ENCODE measurements at places on chromosomes 6 and 20.

GRCh38 chr20:46111028-46111835 lies 6.9 kb upstream of the CD40 start:
- DNase-seq: no peak

DNA sequence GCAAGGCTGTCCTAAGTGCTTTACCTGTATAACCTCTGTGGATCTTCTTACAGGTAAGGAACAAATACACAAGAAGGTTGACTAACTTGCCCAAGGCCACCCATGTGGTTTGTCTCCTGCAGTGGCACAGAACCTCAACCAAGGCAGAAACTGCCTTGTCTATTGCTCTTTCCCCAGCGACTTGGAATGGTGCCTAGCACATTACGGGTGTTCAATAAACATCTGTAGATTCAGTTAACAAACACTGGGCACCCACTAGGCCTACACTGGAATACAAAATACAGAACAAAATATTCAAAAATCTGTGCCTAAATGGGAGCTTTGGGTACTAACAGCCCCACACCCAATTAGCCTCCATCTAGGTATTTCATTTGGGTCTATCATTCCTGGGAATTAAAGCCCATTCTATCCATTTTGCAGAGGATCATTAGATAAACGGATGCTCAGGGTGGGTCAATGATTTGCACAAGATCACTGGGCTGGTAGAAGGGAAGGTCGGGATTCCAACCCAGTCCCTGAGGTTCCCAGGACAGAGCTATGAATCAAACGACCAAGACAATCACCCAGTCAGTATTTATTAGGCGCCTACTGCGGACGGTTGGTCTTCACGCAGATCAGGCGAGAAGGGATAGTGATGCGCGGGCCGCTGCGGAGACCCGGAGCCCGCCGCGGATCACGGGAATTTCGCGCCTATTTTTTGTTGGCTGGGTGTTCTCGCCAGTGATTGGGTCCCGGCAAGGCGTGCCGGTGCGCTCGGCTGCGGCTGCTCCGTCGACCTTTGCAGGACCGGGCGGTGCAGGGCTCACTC lies at the start of gene STK35:
TSS of gene STK35 (plus strand) at position 771 of the 808 bp plus-strand sequence. CDS start 55 bp downstream, outside the sequence.
- DNase-seq: peak; percentile 64

GRCh38 chr20:62567246-62568044 lies 74.9 kb upstream of the SLCO4A1 start:
- no peak for DNase-seq

DNA sequence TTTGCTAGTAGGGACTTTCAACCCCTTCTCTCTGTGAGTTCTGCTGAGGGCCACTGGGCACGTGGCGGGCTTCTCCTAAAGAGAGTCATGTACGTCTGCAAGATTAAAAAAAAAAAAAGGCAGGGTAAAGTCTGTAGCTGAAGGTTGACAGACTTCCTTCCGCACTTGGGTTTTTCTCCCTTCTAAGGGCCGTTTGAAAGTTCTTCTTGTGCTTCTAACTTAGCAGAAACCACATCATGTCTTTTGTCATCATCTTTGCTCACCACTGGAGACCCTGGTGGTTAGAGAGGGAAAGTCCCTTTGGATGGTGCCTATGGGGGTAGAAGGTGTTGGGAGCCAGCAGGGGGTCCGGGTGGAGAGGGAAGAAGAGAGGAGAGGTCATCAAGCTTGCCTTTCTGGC lies 31.4 kb downstream of the PRDM1 start:
- peak; percentile 80 for DNase-seq

DNA sequence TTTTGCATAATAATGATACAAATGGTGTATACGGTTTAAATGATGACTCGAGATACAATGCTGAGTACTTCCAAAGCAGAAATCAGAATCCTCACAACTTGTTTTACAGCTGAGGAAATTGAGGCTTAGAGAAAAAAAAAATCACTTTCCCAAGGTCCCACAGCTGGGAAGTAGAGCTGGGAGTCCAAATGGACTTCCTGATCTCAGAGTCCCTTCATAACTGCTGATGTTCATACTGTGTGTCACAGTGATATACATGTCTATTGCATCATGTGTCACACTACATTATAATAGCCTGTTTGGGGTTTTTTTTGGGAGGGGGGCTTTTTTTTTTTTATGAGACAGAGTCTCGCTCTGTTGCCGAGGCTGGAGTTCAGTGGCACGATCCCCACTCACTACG lies 8.5 kb downstream of the HM13 start:
- no peak for DNase-seq

DNA sequence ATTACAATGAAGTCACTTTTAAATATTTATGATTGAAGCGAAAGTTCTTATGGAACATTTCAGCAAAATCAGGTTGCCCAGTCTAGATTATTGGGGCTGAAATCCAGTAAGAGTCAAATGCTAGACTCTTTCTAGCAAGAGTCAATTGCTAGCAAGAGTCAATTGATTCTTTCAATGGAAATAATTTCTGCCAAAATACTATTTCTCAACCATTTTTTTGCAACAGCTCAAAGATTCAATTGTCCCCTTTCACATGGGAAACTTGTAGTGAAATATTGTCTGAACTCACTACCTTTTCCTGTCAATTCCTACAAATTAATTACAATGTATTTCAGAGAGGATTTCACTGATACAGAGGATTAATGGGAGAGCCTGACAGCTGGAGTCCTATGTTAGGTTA lies 78.3 kb downstream of the MAP7 start:
- no peak for DNase-seq

DNA sequence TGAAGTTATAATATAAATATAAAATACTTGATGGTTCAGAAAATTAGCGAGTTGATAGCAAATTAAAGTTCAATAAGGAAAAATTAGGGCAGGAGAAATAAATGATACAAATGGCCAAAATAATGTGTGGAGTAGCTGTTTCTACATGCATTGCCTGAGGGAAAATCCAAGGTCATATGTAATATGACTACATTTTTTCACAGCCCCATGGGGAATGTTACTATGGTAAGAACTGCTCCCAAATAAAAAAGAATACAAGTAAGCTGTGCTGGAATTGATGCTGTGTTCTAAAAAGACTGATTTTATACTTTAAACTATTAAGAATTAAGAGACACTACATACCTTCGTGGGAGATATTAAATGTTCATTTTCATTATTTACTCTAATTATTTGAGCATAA lies 34.1 kb downstream of the MEI4 start:
- DNase-seq: no peak
